ENCODE measurements at places on chromosomes 3 and 15.

GRCh38 chr3:177538048-177538749, 340.9 kb upstream of the TBL1XR1 start:
- peak; percentile 62 for DNase-seq

GRCh38 chr15:83732770-83733169, 78.8 kb downstream of the ADAMTSL3 start:
- DNase-seq: no peak

GRCh38 chr3:161489395-161489794, 7.2 kb upstream of the OTOL1 start:
- no peak for DNase-seq

GRCh38 chr3:71350998-71351397, 232.5 kb downstream of the FOXP1 start:
- no peak for DNase-seq

- DNase-seq: peak; percentile 64
These were observed 27.8 kb upstream of the IGF2BP2 start for GRCh38 chr3:185852635-185853034.

DNA sequence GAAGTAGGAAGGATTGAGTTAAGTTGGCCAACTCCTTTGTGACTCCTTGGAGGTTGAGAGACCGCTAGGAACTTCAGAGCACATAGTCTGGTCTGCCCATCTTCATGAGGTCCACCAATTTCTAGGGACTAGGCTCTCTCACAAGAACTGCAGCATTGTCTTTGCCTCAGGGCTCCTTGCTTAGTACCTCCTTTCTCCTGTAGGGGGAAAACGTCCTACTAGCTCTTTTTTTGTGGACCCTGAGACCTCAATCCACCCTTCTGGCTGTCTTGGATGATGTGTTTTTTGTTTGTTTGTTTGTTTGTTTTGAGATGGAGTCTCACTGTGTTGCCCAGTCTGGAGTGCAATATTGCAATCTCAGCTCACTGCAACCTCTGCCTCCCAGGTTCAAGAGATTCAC, 21.6 kb downstream of the REC114 start:
- peak; percentile 1 for DNase-seq

GRCh38 chr3:44439499-44440295, 37.8 kb downstream of the ZNF445 start:
- peak; percentile 12 for DNase-seq

GRCh38 chr3:25463836-25464418, 35.9 kb downstream of the RARB start:
- DNase-seq: no peak

GRCh38 chr3:31450345-31450744, 82.4 kb upstream of the STT3B start:
- no peak for DNase-seq

GRCh38 chr3:18474202-18474601, 49.1 kb upstream of the SATB1 start:
- peak; percentile 18 for DNase-seq

DNA sequence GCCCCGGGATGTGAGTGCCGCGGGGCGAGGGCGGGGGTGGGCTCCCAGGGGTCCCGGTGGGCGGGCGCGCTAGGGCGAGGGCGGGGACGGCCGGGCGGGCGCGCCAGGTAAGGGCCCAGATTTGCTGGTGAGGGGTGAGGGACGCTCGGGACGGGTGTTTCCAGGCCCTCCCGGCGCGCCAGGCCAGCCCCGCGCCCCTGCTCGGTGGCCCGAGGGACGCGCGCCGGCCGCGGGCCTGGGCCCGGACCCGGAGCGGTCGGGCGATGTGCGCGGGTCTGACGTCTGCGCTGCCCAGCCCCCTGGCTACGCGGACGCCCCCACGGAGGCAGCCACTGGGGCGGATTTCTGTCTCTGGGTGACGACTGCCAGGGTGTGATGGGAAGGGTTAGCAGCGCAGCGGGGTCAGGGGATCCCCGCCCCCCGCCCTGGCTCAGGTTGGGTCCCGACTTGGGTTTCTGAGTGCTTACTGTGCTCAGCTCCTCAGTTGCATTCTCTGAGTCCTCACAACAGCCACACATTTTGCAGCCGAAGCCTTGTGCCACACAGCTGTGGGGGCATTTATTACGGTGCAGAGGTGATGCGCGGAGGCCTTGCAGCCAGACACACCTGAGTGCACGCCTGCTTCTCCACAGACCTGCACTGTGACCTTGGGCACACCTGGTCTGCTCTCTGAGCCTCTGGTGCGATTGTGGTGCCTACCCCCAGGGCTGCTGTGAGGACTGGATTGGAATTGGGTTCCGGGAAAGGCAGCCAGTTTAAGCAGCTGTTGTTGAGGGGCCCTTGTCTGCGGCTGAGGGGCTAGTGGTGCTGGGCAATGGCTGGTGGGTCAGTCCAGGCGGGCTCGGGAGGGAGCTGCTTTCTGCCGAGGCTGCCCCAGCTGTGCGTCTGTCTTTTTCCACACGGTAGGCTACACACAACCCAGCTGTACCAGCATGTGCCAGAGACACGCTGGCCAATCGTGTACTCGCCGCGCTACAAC, 523 bp downstream of the HDAC11 start:
- DNase-seq: no peak

GRCh38 chr3:29397406-29397805, 116.5 kb downstream of the RBMS3 start:
- no peak for DNase-seq

DNA sequence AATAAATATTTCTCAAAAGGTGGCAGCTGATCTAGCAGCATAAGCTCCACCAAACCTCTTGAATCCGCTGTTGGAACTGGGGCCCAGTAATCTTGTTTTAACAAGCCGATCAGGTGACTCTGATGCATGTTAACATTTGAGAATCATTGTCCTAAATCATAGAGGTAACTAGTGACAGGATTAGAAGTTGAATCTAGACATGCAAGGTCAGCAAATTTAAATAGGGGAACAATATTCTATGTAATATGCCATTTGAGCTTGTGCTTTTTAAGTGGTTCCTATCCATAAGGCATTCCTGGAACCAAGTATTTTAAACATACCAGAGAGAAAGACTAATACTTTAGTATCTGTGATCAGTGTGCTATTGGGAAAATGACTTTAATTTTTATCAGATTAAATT, 412.8 kb downstream of the PYDC2 start:
- no peak for DNase-seq

- DNase-seq: no peak
These were observed 35.7 kb downstream of the RBPMS2 start for GRCh38 chr15:64739577-64740143.

DNA sequence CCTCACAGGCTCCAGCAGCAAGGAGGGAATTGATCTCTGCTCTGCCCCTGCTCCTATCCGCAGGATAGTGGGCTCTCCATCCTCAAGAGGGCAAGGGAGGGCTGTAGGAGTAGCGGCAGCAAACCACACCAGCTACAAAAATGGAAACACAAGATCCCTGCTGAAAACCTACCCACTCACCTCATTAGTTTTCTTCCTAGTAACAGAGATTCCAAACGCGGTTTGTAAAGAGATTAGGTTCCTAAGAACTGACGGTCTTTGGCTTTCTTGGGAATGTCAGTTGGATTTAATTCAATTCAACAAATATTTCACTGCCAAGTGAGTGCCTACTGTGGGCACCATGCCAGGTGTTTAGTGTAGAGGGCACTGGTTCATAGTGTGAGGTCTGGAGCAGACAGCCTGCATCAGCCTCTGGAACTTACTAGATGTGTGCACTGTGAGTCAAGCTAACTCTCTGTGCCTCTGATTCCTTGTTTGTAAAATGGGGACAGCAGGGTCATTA, 84.7 kb downstream of the MRPL46 start:
- DNase-seq: peak; percentile 36

GRCh38 chr3:117853923-117854668, 1144.5 kb downstream of the TUSC7 start:
- DNase-seq: peak; percentile 49

- DNase-seq: no peak
These were observed 143.2 kb downstream of the FAM43A start for GRCh38 chr3:194828926-194829325.

- DNase-seq: peak; percentile 60
These were observed 56.6 kb upstream of the POMGNT2 start for GRCh38 chr3:43162230-43163084.

DNA sequence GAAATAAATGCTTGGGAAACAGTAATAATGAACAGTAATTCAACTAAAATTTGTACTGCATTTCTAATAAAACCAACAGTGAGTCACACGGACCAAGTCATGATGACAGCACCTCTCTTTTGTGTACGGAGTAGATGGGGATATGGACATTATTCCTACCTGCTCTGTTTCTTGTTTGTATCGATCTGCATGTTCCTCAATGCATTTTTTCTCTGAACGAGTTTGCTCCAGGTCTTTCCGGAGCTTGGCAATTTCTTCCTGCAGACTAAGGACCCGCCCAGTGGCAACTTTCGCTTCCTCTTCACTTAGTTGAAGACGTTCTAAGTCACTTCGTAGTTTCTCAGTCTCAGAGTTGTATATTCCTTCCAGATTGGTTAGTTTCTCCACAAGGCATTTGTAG, 74.4 kb upstream of the MYO5C start:
- peak; percentile 2 for DNase-seq

DNA sequence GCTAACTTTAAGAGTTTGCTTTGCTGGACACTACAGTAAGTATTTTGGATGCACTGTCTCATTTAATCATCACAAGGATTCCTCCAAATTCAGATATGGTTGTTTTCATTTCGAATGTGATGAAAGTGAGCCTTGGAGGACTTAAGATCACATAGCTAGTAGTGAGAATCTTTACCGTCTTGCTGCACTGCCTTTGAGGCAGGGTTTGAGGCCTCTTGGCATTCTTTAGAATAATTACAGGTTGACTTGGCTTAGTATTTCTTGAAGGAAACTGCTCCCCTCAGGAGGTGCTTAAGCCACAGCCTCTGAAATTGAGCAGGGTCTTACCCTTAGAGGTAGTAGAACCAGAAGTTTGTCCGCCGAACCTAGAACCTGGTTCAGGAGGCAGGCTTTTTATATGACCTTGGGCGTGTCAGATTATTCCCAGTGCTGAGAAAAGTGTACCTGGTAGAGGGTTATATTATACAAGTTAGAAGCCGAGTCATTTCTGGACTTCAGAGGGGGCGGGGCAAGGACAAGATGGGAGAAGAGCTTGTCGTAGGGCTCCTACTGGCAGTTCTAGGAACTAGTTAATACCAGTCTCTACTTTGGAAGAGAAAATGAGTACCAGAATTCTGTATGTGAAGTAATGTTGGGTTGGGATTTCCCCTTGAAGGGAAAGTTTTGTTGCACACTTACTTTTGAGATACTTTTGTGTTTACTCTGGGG, 1.1 kb downstream of the TFG start:
- peak; percentile 78 for DNase-seq

DNA sequence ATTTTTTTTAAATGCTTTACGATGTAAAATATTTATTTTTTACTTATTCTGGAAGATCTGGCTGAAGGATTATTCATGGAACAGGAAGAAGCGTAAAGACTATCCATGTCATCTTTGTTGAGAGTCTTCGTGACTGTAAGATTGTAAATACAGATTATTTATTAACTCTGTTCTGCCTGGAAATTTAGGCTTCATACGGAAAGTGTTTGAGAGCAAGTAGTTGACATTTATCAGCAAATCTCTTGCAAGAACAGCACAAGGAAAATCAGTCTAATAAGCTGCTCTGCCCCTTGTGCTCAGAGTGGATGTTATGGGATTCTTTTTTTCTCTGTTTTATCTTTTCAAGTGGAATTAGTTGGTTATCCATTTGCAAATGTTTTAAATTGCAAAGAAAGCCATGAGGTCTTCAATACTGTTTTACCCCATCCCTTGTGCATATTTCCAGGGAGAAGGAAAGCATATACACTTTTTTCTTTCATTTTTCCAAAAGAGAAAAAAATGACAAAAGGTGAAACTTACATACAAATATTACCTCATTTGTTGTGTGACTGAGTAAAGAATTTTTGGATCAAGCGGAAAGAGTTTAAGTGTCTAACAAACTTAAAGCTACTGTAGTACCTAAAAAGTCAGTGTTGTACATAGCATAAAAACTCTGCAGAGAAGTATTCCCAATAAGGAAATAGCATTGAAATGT, 15.6 kb downstream of the THBS1 start:
- DNase-seq: peak; percentile 43

DNA sequence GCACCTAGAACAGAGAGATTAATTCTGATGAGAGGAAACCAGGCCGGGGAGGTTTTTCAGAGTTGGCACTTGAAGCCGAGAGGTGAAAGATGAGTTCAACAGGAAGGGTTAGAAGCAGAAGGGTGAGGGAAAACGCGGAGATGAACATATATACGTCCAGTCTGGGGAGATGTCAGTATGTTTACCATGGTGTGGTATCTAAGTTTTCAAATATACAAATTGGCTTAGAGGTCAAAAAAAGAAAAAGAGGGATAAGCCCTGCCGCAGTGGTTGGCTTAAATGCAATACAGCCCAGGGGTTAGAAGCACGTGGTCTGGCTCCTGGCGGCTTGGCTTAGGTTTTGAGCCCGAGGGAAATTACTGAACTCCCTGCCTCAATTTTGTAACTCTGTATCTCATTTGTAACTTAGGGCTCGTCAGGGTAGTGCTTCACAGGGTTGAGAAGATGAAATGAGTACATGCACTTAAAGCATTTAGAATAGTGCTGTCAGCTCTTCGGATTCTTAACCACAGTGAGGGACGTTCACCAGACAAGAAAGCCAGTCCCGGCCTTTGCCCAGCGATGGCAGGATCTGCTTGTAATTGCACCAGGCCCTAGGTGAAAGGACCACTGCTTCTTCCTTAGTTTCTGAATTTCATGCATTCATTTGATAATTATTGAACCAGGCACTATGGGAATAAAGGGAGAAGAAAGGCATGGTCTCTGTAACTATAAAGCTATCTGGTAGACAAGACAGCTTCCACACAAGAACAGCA, 6.4 kb downstream of the HES1 start:
- no peak for DNase-seq

GRCh38 chr15:101151288-101151687, 100.6 kb downstream of the CHSY1 start:
- no peak for DNase-seq

GRCh38 chr3:60086811-60087210, 1037.0 kb upstream of the CFAP20DC start:
- DNase-seq: peak; percentile 76

- DNase-seq: no peak
These were observed 36.2 kb downstream of the FEM1B start for GRCh38 chr15:68313501-68314410.

- DNase-seq: no peak
These were observed 18.2 kb downstream of the PEX5L start for GRCh38 chr3:180018543-180018942.

- DNase-seq: no peak
These were observed 25.2 kb upstream of the GOLGA6C start for GRCh38 chr15:75232826-75233503.

DNA sequence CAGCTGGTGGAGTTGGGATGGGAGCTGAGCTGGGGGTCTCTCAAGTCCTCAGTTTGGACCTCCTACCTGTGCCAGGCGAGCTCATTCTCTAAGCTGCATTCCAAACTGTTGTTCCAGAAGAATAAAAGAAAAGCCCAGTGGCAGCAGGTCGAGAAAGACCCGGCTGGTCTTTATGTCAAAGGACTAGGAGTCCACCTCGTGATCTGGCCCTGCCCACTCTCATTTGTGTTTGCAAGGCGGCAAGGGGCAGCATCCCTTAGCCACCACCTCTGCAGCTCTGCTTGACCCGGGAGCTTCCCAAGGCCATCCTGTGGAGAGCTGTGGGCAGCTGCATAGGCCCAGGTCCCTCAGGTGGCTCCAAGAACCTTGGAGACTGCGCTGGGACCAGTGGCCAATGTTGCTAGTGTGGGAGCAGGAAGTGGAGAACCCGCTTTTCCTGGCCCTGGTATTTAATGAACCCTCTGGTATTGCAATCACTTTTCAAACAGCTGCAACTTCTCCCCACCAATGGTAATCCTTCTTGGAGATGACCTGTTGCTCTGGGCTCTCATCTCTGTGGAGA, 30.9 kb downstream of the KY start:
- DNase-seq: no peak
